ENCODE measurements at places on chromosomes 1 and 21.

DNA sequence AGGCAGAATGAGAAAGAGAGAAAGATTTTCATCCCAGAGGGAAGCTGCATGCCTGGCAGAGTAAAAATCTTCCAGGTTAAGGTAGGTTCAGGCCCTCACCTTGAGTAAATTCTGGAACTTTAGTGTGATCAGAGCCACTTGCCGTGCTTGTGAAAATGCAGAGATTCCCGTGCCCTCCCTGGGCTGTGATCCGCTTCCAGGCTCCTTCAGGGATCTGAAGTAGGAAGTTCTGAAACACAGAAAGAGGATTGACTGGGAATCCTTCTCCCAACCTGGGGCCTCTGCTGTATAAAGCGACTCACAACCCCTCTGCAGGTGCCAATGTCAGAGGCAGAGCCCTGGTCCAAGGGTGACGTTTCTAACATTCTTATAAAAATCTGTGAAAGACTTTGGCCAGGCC is 26.6 kb downstream of the NUAK2 start:
- DNase-seq, result no peak

DNA sequence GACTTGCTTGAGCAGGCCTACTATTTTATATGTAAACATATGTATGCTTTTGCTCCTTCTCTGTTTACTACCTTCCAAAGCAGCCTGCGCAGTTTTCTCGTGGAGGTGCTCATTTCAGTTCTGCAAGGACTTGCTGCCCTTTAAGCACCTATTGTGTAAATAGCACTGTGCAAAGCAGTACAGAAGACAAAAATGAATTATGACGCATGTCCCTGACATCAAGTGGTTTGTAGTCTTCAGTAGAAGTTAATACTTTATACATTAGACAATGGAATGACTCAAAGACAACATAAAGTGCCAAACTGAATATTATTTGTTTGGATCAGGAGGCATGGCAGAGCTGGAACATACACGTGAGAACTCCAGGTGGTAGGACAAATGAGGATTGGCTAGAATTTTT is 611.7 kb downstream of the LMO4 start:
- DNase-seq, result no peak

GRCh38 chr1:43275826-43276620 is 6.2 kb downstream of the TMEM125 start:
- DNase-seq, result no peak

DNA sequence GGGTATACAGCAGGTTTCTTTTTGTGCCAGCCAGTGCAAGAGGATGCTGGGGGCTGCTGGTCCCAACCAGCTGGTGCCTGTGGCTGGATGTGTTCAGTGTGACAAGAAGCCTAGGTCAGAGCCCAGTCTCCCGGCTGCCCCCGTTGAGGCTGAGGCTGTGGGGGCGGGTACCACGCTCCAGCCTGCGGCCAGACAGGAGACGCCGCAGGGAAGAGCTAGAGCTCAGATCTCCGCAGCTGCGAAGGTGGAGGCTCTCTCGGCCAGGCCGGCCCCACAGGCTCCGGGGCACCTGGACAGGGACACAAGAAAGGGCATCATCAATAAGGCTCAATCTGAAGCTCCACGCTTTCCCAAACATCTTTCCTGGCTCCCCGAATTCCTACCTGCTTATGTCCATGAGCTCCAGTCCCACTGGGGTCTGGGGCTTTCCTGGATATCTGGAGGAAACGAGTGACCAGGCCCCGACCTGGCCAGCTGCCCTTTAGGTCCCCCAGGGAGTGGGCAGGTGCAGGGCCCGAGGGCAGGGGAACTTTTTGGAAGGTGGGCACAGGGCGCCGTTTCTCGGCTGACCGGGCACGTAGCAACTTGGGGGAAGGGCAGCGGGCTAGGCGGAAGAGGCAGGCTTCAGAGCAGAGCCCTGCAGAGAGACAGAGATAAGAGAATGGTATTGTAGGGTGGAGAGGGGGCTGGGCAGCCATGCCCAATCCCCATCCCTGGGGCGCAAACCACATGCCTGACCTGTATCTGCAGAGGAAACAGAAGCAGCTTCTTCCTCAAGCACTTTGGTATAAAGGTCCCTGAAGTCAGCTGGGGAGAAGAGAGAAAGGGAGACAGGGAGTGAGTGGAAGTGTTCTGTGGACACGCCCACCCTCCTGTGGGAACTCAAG is 7.4 kb downstream of the ENTREP3 start:
- no peak for DNase-seq

GRCh38 chr1:108502624-108503023 is 52.5 kb downstream of the NBPF6 start:
- DNase-seq, result peak; percentile 14

Measured in brain microvascular endothelial cell (primary cell).